ENCODE measurements at places on chromosomes 3 and 15.

GRCh38 chr3:177523872-177524438 is 326.7 kb upstream of the TBL1XR1 start:
- DNase-seq = peak; percentile 10

- no peak for DNase-seq
Observed at GRCh38 chr3:47716656-47717055, 65.0 kb downstream of the SMARCC1 start.

DNA sequence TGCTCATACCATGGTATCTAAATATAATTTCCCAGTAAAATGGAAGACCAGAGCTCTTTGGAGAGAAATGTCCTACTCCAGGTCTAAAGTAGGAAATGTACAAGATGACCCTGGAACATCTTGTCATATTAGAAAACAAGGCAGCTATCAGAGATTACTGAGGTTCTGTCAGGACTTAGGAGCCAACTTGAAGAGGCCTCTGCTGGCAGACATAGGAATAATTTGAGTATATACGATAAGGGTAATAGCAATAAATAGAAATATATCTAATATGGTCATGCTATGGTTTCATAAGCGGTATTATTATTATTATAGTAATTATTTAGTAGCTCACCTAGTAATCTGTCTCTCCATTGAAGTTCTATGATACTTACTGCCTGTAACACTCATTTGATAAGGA is 224.2 kb downstream of the SOX2 start:
- no peak for DNase-seq

DNA sequence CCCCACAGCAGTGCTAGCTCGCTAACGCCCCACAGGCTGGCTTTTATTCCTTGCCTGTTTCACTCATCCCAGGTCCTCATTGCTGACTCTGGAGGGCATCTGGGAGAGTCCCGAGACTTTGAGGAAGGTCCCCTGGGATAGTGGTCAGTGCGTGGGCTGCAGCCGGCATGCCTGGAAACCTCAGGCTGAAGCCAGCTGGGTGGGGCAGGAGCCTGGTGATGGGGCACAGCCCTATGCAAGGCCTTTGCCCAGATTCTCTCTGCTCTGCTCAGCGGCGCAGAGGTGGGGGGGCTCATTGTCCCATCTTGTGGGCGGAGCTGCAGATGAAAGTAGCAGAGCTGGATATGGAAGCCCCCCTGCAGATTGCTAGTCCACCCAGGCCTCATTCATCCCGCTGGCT is 55.7 kb upstream of the SMAD6 start:
- DNase-seq = no peak

- DNase-seq = no peak
Observed at GRCh38 chr3:71649757-71650156, 66.2 kb upstream of the FOXP1 start.

DNA sequence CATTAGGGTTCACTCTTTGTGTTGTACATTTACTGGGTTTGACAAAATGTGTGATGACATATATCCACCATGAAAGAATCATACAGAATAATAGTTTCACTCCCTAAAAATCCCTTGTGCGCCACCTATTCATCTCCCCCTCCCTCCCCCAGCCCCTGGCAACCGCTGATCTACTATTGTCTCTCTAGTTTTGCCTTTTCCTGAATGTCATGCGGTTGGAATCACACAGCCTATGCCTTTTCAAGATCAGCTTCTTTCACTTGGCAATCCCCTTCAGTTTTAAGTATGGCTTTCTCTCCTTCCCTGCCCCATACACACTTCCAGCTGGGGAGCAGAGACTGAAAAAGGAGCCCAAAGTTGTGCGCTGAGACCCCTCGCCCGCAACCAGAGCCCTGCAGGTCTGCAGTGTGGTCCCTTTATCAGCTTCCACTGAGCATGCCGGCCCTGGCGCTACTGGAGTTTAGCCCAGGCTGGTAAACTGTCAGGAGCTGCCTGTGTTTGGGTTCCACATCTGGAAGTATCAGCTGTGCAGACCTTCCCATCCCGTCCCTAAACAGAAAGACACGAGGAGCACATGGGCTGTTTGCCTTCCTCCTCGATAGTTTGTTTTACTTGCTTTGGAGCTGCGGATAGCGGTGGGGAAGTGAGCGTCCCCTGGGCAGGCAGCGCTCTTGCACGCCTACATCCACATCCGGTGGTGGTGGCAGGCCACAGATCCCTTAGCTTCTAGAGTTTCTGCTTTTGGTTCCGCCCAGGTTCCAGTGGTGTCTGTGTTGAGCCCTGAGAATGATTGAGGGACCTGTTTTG is 12.3 kb downstream of the BOC start:
- DNase-seq = peak; percentile 45

DNA sequence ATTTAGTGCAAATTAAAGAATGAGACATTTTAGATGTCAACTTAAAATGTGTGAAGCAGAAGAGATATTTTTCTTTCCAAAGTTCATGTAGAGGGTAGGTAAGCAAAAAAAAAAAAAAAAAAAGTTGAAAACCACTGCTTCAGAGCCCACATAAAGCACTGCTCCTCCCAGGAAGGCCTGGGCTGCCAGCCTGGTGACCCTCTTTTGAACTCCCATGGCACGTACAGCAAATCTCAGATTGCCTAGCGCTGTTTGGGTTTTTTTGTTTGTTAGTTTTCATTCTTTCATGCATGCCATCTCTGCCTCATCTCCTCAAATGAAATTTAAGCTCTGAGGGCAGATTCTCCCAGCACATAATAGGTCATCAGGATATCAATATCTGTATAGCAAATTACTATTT is 120.1 kb downstream of the SRGAP3 start:
- no peak for DNase-seq

- DNase-seq = peak; percentile 65
Observed at GRCh38 chr3:134237454-134238145, 13.1 kb downstream of the RYK start.

DNA sequence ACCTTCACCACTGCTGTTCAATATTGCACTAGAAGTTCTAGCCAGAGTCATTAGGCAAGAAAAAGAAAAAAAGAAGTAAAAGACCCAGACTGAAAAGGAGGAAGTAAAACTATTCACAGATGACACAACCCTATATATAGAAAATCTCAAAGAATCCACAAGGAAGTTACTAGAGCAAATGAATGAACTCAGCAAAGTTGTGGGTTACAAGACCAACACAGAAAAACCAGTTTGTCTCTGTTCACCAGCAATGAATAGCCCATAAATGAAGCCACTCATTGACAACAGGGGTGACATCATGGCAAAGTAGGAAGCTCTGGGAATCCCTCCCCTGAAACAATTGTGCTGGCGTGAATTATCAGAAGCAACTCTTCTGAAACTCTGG is 4.6 kb downstream of the CFAP100 start:
- DNase-seq = peak; percentile 92

DNA sequence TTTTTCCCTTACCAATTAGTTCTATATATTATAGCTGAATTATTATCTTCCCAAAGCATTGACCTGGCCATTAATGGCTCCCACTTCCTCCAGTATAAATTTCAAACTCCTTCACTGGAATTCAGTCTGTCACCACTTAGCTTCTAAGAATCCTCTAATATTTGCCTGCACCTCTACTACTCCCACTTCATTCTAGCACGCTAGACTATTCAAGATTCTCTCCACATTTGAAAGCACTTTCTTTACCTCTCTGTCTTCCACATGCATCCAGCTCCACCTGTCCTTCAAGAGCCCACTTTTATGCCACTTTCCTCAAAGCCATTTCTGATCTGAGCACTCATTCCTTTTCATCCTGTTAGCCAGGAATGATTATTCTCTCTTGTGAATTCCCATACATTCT is 15.0 kb downstream of the SENP8 start:
- DNase-seq = no peak

- DNase-seq = no peak
Observed at GRCh38 chr3:59809710-59810444, 760.1 kb upstream of the CFAP20DC start.

GRCh38 chr3:171970301-171970788 is 69.0 kb upstream of the FNDC3B start:
- no peak for DNase-seq

DNA sequence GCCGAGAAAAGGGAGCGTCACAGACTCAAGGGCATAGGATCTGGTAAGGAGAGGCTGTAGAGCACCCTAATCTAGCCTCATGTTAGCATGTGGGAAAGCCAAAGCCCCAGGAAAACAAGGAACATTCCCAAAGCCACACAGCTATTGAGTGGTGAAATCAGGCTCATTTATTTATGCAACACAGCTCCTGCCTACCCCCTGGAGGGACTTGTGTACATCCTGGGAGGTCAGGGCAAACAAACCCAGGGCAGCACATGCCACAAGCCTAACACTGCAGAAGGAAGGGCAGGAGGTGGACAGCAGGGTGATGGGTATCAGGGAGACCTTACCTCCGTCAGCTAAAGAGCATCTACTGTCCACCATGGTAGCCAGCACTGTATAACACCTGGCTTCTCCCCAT is 283.5 kb downstream of the RPLP1 start:
- no peak for DNase-seq

GRCh38 chr3:173789530-173790162 is 392.1 kb downstream of the NLGN1 start:
- no peak for DNase-seq

- no peak for DNase-seq
Observed at GRCh38 chr15:74025436-74025835, 30.9 kb downstream of the PML start.

DNA sequence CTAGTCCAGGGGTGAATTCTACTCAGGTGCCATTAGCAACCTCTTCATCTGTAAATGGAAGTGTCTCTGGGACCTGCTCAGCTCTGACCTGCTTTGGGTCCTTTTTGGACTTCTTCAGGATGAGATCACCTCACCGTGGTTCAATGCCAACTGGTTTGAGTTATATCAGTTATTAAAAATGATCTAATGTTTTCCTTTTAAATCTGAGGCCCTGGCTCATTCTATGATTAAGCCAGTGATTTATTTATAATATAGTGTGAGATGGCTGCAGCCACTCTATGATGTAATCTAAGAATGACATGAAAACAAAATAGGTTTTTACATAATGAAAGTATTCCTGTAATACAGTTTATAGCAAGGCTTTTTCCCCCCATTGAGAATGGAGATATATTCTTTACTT is 79.4 kb downstream of the LPP start:
- no peak for DNase-seq

GRCh38 chr3:53813229-53813628 is 33.0 kb downstream of the CHDH start:
- no peak for DNase-seq

DNA sequence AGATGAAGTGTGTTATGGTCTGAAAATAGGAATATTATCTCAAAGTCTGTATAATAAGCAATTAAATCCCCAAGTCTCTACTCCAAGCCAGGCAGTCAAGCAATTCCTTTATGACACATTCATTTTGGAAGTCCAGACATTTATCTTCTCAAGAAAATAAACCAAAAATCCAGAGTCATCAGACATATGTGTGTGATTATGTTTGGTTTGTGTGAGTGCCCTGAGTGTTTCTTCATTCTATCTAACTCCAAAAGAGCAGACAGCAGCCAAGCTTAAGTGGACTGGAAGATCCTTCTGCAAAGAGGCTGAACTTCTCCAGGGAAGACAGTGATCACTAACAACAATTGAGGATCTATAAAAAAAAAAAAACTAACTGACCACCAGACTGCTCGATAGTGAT is 239.8 kb downstream of the STAG1 start:
- no peak for DNase-seq

- DNase-seq = no peak
Observed at GRCh38 chr15:82774496-82774895, 31.4 kb downstream of the FSD2 start.

- DNase-seq = no peak
Observed at GRCh38 chr3:116905794-116906193, 196.2 kb downstream of the TUSC7 start.

DNA sequence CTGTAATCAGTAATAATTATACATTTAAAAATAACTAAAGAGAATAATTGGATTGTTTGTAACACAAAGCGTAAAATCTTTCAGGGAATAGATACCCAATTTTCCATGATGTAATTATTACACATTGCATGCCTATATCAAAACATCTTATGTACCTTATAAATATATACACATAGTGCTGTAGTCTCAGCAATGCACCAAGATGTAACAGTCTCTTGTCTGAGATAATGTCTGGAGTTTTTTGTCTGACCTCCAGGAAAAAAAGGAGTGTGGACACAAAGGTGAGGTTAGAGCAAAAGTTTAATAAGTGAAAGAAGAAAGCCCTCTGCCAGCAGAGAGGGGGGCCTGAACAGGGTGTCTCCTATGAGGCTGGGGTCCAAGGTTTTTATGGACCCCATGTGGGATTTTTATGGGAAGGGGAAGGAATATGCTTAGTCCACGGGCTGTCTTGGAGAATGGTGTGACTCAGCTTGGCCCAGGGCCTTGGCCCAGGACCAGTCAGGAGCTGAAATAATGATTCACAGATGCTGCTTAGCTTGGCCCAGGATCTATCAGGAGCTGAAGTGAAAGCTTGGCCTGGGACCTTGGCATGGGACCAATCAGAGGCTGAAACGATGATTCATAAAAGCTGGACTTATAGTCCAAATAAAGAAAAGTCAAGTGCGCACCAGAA is 545.0 kb downstream of the ZPLD1 start:
- DNase-seq = no peak

GRCh38 chr3:50154840-50155490 is at the start of gene SEMA3F:
SEMA3F (plus strand) TSS chr3:50155324; CDS start chr3:50159623, 4,299 bp downstream.
- peak; percentile 68 for DNase-seq

DNA sequence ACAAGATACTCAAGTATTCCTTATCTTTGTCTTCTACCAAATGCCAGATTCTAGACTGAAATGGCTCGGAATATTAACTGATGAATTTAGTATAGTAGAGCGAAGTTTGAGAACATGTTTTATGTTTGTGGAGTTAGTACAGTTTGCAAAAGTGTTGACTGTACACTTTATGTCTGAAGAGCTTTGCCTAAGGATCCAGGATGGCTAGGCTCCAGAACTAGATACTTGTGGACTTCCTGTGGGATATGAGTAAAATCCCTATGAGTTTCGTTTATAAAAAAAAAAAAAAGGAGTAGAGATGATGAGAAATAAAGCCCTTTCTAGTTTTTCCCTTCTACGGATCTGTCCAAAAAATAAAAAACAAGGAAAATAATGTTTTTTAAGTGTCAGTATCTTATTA is 96.7 kb downstream of the TP63 start:
- DNase-seq = no peak

- DNase-seq = no peak
Observed at GRCh38 chr3:16134173-16134928, 40.1 kb upstream of the GALNT15 start.

DNA sequence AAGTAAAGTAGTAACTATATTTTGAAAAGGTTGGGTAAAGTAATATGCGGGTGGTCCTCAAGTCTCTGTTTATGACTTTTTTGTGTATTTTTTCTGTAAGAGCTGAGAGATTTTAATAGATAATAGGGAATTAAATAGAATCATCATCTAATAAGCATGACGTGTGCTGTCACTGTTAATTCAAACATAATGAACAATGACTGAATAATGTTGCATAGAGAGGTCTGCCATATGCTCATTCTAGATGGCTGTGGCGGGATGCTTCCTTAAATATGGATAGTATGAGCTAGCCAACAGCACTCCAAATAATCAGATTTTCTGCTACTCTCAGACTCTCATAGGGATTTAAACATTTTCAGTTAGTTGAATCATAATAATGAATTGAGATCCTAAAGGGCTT is 302.8 kb upstream of the RBMS3 start:
- DNase-seq = no peak

- DNase-seq = peak; percentile 5
Observed at GRCh38 chr3:77298417-77298816, 258.5 kb downstream of the ROBO2 start.

GRCh38 chr3:20808864-20809263 is 622.9 kb upstream of the SGO1 start:
- DNase-seq = no peak

- no peak for DNase-seq
Observed at GRCh38 chr3:153714588-153715290, 406.5 kb upstream of the ARHGEF26 start.
